ENCODE measurements at places on chromosomes 16 and 17. TPM values are rescaled to one million over a fixed set of nuclear protein-coding genes. Genes with fewer than 3 reads are reported as not detected.

- peak; percentile 55 for DNase-seq
- no peak overlapping the region for H3K4me3 ChIP-seq
- no peaks in the 10 kb centered on the region for H3K36me3 ChIP-seq
- H3K27ac ChIP-seq: no peak overlapping the region
- H3K4me1 ChIP-seq: no peaks in the 10 kb centered on the region
- no peaks in the 10 kb centered on the region for H3K27me3 ChIP-seq
Observed at GRCh38 chr16:28610595-28611191, 849 bp upstream of the SULT1A1 start.

AANAT gene
- 0.55 TPM for total RNA-seq

ADPRM gene
- 5.1 TPM for total RNA-seq

KDM6B gene
- total RNA-seq: 28.9 TPM

GRCh38 chr17:12349297-12349696 lies 316.4 kb upstream of the MYOCD start:
- H3K27ac ChIP-seq: no peak overlapping the region
- H3K27me3 ChIP-seq: no peaks in the 10 kb centered on the region
- H3K36me3 ChIP-seq: no peaks in the 10 kb centered on the region

DNA sequence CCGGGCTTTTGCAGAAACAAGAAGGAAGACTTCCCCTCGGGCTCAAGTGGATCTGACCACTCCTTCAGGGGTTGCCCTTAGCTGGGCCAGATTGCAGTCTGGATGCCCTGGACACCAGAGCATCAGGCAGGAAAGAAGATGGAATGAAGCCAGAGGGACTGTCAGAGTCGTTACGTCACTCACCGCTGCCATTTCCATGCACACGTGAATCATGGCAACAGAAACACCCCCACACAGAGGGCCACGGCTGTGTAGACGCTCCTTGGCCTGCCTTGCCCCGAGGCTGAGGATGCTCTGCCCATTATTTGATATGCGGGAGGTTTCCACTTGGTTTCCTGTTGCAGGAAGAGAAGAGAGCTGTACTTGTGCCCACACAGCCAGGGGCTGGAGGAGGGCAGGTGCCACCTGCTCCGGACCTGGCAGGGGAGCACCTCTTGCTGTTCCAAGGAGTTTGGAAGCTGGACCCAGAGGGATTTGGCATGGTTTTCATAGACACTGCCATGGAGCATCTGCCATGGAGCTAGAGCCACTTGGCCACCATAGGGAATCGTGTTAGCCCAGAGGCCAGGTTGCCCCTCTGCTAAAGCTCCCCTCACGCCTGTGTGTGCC lies 29.4 kb downstream of the RBFOX3 start:
- DNase-seq: no peak
- H3K36me3 ChIP-seq: no peaks in the 10 kb centered on the region
- H3K4me1 ChIP-seq: no peaks in the 10 kb centered on the region
- H3K27me3 ChIP-seq: no peaks in the 10 kb centered on the region
- H3K27ac ChIP-seq: no peak overlapping the region

GRCh38 chr16:47045023-47045422 lies 71.5 kb upstream of the DNAJA2 start:
- no peak overlapping the region for H3K27ac ChIP-seq
- H3K27me3 ChIP-seq: no peaks in the 10 kb centered on the region
- H3K4me1 ChIP-seq: no peaks in the 10 kb centered on the region
- H3K4me3 ChIP-seq: no peak overlapping the region
- no peaks in the 10 kb centered on the region for H3K36me3 ChIP-seq

GRCh38 chr17:78771758-78772382 lies 10.2 kb downstream of the CYTH1 start:
- H3K27ac ChIP-seq: no peak overlapping the region
- no peaks in the 10 kb centered on the region for H3K36me3 ChIP-seq
- H3K4me3 ChIP-seq: no peak overlapping the region

DNA sequence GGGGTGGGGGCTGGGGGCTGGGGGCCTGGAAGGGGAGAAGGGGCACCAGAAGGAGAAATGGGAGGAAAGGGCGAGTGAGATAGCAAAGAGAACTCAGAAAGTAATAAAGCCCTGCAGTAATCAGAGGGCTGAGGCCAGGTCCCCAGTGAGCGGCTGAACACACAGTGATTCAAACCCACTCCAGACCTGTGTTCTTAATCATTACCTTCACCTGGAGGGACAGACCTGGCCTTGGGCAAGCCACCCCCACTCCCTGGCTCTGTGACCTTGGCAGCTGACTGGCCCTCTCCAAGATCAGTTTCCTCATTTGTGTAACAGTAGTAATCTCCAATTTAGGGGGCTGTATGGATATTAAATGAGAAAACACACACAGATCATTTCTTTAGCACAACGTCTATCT lies 150.4 kb downstream of the WWOX start:
- no peaks in the 10 kb centered on the region for H3K4me1 ChIP-seq
- no peak overlapping the region for H3K27ac ChIP-seq
- H3K36me3 ChIP-seq: no peaks in the 10 kb centered on the region
- H3K27me3 ChIP-seq: no peaks in the 10 kb centered on the region
- H3K4me3 ChIP-seq: no peak overlapping the region
- no peak for DNase-seq

PABPN1L gene
- not detected for total RNA-seq

SLC4A1 gene
- 0.13 TPM for total RNA-seq

SYT17 gene
- total RNA-seq: 2.6 TPM

DNA sequence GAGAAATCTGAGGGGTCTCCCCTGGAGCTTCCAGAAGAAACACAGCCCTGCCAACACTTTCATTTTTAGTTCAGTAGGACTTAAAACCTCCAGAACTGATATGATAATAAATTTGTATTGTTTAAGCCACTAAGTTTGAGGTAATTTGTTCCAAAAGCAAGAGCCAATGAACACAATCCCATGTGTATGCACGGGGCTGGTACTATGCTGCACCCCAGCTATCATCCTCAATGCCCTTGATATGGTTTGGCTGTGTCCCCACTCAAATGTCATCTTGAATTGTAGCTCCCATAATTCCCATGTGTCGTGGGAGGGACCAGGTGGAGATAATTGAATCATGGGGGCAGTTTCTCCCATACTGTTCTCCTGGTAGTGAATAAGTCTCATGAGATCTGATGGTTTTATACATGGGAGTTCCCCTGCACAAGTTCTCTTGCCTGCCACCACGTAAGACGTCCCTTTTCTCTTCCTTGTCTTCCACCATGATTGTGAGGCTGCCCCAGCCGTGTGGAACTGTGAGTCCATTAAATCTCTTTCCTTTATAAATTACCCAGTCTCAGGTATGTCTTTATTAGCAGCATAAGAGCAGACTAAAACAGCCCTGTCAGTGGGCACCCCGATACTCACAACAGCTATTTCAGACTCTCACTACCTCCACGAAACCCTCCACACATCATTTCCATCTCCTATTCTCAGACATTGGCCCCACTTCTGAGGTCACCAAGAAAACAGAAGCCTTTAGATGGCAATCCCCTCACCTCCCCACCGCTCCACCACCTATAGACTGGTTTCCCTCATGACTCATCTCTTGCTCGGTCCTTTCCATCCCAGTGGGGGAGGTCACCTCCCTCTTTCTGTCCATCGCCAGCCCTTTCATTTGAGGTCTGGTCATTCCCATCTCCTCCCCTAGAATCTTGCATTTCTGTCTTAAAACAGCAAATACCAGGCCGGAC lies 8.9 kb upstream of the CACNG1 start:
- no peaks in the 10 kb centered on the region for H3K4me1 ChIP-seq
- H3K27me3 ChIP-seq: no peaks in the 10 kb centered on the region
- no peak for DNase-seq
- H3K4me3 ChIP-seq: no peak overlapping the region

- H3K27me3 ChIP-seq: no peaks in the 10 kb centered on the region
- no peak overlapping the region for H3K4me3 ChIP-seq
- no peak for DNase-seq
- H3K4me1 ChIP-seq: no peaks in the 10 kb centered on the region
- peaks cover 33% of the 10 kb centered on the region for H3K36me3 ChIP-seq
- H3K27ac ChIP-seq: no peak overlapping the region
Observed at GRCh38 chr16:68179196-68179795, 56.6 kb downstream of the ESRP2 start.

GRCh38 chr17:79838522-79839274 lies 542 bp downstream of the CBX4 start:
- H3K27ac ChIP-seq: no peak overlapping the region
- peaks cover 67% of the 10 kb centered on the region for H3K27me3 ChIP-seq
- DNase-seq: peak; percentile 87
- no peaks in the 10 kb centered on the region for H3K36me3 ChIP-seq

CLEC19A gene
- 0.20 TPM for total RNA-seq

- DNase-seq: no peak
- H3K27me3 ChIP-seq: 0 out of 2 replicates have a peak, but pooled peaks cover 2% of the 10 kb centered on the region
- H3K36me3 ChIP-seq: no peaks in the 10 kb centered on the region
- H3K27ac ChIP-seq: no peak overlapping the region
- H3K4me3 ChIP-seq: no peak overlapping the region
- H3K4me1 ChIP-seq: no peaks in the 10 kb centered on the region
Observed at GRCh38 chr17:34781071-34781470, 180.2 kb downstream of the CCT6B start.

FZD2 gene
- 17.4 TPM for total RNA-seq

DNA sequence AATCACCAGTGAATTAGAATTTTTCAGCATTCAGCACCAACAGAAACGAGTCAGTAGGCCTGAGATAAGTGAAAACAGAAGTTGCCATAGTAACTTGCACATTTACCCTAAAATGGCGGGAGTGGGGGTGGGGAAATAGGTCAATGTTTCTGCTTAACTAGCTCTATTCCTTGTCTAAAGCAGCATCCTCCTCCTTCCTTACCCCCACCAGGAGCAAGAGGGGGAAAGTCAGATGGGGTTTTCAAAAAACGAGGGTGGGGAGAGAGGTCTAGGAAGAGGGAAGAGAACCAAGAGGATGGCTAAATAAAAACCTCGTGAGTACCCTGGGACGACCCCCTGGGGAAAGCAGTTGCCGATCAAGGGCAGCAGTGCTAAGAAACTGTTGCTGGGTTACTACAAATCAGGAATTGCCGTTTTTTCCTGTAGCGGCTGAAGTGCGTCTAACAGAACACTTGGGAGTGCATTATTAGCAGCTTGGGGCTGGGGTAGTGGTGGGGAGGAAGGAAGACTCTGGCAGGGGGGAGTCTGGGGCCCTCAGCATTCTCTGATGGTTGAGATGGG lies 34.4 kb upstream of the MNT start:
- H3K27me3 ChIP-seq: no peaks in the 10 kb centered on the region
- no peaks in the 10 kb centered on the region for H3K4me1 ChIP-seq
- H3K4me3 ChIP-seq: 0 out of 2 replicates have a peak overlapping the region, but pooled peaks have one; percentile 13
- H3K36me3 ChIP-seq: peaks cover 25% of the 10 kb centered on the region
- peak; percentile 73 for DNase-seq

GRB7 gene
- 50.6 TPM for total RNA-seq

DNA sequence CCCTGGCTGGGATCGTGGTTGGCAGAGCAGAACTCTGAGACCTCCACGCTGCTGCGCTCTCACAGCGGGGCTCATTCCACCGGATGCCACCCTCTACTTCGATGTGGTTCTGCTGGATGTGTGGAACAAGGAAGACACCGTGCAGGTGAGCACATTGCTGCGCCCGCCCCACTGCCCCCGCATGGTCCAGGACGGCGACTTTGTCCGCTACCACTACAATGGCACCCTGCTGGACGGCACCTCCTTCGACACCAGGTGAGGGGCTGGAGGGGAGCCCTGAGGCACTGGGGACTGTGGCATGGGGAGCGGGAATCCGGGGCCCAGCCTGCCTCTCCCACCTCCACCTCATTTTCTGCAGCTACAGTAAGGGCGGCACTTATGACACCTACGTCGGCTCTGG lies 5.2 kb downstream of the FKBP10 start:
- peak overlapping the region; percentile 60 for H3K4me3 ChIP-seq
- no peak for DNase-seq
- no peaks in the 10 kb centered on the region for H3K27me3 ChIP-seq
- peaks cover 43% of the 10 kb centered on the region for H3K36me3 ChIP-seq

- peak; percentile 28 for DNase-seq
- H3K27me3 ChIP-seq: no peaks in the 10 kb centered on the region
- H3K4me1 ChIP-seq: peaks cover 25% of the 10 kb centered on the region
- H3K27ac ChIP-seq: peak overlapping the region; percentile 3
Observed at GRCh38 chr17:67520252-67520906, 143.3 kb downstream of the PITPNC1 start.

SLC13A2 gene
- total RNA-seq: not detected

JUP gene
- total RNA-seq: 87.9 TPM

DNA sequence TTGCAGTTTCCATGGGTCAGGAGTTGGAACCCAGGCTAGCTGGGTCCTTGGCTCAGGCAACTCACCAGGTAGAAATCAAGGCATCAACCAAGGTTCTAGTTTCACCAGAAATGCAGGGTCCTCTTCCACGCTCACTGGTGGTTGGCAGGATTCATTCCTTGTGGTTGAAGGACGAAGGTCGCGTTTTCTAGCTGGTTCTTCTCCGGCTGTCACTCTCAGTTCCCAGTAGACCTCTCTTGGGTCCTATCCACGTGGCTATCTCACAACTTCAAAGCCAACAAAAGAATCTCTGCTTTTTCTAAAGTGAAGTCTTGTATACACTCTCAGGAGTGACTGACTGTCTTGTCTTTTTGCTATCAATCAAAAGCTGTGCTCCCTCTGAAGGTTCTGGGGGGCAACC lies 146.3 kb upstream of the NOL11 start:
- no peak overlapping the region for H3K4me3 ChIP-seq
- H3K4me1 ChIP-seq: no peaks in the 10 kb centered on the region
- DNase-seq: no peak
- H3K27ac ChIP-seq: no peak overlapping the region
- H3K27me3 ChIP-seq: no peaks in the 10 kb centered on the region

DNA sequence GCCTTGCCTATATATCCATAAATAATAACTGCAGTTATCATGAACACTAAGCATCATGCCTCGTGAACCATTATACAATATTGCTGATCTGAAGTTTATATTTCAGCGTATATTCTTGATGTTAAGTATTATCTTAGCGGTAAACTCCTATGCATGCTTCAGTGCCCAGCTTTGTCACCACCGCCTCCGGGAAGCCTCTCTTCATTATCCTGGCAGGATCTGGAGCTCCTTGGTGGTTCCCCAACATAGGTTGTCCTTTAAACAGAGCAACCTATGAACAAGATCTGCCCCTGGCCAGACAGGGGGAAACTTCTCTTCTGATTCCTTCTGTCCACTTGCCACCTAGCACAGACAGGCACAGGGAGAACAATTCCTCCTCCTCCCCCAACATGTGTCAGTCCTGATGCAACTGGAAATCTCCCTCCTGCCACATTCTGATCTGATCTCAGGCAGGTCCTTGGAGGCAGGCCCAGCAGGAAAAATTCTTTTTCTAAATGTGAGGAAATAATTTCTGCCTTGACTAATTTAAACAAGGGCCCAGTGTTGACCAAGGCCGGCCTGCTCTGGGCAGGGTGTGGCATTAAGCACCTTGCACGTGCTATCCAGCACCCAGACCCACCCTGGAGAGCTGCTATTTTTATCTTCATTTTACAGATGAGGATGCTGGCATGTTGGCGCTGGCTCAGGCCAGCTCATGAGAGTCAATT lies 22.4 kb downstream of the SPNS2 start:
- H3K27me3 ChIP-seq: peaks cover 3% of the 10 kb centered on the region
- no peaks in the 10 kb centered on the region for H3K4me1 ChIP-seq
- no peak overlapping the region for H3K27ac ChIP-seq
- DNase-seq: no peak
- H3K36me3 ChIP-seq: no peaks in the 10 kb centered on the region

DNA sequence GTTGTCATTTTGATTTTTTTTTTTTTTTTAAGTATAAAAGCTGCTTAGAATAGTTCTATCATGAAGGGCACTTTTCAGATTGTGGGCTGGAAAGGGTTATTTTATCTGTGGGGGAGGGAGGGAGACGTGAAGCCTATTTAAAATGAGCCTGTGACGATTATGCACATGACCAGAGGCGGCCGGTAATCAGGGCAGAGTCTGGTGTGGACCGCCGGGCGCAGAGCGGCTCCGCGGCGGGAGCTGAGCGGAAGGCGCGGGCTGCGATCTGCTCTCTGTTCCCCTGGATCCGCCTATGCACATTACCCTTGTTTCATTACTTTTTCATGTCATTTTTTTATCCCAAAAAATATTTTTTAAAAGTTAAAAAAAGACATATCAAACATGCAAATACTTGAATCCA lies 23.5 kb downstream of the TMC6 start:
- H3K36me3 ChIP-seq: peaks cover 53% of the 10 kb centered on the region
- no peak overlapping the region for H3K27ac ChIP-seq
- no peak for DNase-seq
